ENCODE measurements at places on chromosomes 13 and 19. TPM values are rescaled to one million over a fixed set of nuclear protein-coding genes. Genes with fewer than 3 reads are reported as not detected.

Gene KIR2DL1
- total RNA-seq = not detected

Gene ADGRE2
- total RNA-seq = 0.83 TPM

Gene PCDH20
- not detected for total RNA-seq

Gene PSG1
- total RNA-seq = not detected

Gene NCAN
- not detected for total RNA-seq

Gene CD33
- not detected for total RNA-seq

Gene SLC44A2
- total RNA-seq = 71.4 TPM

Gene LYPD3
- 4.9 TPM for total RNA-seq

Gene ACER1
- total RNA-seq = not detected

Gene CCDC169
- total RNA-seq = not detected
